ENCODE measurements at places on chromosomes 1 and 21.

GRCh38 chr1:109789551-109790180, 25.9 kb upstream of the EPS8L3 start:
- no peak for DNase-seq

- DNase-seq: no peak
These were observed 18.3 kb upstream of the MAB21L3 start for GRCh38 chr1:116092752-116093489.

DNA sequence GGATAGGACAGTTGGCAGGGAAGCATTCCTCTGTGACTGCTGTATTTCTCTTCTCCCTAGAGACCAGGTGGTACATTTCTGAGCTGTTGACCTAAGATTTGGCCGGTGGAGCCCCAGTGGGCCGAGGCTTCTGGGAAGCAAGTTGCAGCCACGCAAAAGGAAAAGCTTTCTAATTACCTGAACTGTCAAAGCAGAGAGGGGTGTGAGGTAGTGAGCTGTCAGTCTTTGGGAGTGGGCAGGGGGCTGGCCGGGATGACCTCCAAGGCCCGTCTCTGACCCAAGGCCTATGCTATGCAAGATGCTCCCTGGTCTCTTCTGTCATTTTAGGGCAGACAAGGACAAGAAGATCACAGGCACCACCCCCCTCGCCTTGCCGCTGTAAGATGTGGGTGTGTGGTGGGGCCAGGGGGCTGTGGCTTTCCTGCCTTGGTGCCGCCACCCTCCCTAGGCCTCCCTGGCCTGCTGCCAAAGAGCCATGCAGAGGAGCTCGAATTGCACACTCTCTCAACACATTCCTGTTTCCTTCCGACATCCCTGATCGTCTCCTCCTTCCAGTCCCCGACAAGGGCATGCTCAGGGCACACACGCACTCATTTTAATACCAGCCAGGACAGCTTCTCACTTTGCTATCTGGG, 7.7 kb downstream of the PADI1 start:
- DNase-seq: peak; percentile 88

DNA sequence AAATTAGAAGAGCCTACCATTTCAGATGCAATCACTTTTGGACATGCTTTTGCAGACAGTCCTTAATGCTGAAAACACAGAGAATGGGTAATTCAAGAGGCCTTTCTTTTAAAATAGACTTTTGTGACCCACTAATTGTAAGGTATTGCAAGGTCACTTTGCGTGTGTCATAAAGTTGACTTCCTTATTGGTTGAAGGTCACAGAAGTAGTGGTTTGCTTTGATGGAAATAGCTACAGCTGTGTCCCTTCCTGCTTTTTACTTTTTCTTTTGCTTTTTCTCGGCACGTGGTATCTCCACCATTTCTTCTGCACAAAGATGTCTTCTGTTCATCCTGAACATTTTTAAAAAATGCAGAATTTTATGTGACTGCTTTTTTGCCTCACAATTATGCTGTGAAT, 146.8 kb downstream of the DYRK1A start:
- DNase-seq: no peak

GRCh38 chr1:178912597-178912996, 41.7 kb upstream of the ANGPTL1 start:
- DNase-seq: peak; percentile 16

DNA sequence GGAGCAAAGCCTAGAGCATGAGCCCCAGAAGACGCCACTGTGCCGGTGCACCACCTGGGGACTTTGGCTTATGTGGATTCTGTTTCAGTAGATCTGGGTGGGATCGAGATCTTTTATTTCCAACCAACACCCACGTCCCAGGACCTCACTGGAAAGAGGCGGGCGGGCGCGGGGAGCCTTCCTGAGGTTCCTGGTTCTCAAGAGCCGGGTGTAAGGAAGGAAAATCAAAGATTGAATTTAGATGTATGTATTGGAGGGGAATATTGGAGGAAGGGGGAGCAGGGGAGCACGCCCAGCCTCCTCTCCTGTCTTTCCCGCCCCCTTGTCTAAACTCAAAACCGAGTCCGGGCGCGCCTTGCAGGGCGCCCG, 6.2 kb upstream of the OLIG2 start:
- no peak for DNase-seq

- no peak for DNase-seq
These were observed 30.4 kb upstream of the CYP4B1 start for GRCh38 chr1:46768445-46768844.

DNA sequence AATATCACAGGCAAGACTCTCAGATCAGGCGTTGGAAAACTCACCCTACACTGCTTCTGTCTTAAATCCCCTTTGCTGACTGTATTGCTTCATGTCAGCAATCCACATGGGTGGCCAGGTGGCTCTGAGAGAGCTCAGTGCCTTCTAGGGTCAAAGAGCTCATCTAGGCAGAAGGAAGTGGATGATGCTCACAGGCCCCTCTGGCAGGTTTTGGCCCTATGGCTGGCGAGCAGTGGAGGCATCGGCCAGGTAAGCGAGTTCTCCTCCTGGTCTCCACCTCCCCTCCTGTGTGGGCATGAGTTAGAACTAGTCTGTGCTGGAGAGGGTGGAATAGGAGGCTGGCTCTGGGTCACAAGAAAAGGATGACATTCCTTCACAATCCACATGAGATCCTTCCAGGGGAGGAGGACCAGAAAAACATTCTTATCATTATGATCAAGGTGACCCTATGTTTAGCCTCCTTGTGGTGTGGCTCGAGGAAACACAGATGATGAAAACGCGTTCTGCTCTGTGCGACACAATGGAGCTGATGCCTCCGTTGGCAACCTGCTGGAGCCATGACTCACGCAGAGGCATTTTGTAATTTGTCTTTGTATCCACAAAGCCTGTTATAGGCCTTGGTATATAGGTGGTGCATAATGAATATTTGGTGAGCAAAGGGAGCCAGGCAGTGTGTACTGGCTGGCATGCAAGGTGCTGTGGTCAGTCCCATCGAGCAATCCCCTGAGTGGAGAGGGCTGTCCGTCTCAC, 264.6 kb upstream of the RAB4A start:
- no peak for DNase-seq

DNA sequence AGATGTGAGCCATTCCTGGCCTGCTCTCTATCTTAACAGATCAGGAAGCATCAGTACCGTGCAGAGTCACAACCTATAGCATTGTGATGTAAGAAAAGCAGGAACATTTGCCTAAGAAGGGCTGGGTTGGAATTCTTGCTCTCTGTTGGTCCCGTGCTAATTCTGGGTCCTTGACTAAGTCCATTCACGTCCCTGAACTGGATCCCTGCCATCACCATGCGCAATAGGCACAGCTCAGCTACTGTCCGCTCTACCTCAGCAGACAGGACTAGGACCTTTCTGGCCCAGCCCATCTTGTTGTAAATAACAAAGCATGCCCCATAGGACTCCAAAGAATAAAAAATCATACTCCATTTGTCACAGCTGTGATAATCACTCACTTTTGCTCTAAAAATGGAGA, 175.0 kb downstream of the RGS7 start:
- no peak for DNase-seq

- no peak for DNase-seq
These were observed 65.7 kb downstream of the TMCO4 start for GRCh38 chr1:19734056-19734455.

DNA sequence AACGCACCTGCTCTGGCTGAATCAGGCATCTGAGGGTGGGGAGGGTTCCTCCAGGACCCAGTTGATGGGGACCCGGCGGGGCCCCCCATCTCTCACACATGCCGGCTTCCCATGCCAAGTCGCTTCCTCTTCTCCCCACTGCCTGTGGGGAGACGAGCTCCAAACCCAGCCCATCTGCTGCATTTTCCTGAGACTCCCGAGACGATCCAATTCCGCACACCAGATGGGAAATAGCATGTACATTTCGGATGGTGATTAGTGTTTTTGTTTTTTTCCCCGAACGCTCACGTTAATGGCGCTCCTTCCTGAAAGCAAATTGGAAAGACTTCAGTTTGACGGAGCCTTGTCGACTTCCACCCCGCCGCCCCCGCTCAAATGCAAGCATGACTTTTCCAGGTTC, 13.2 kb upstream of the GRIK3 start:
- no peak for DNase-seq

- no peak for DNase-seq
These were observed 14.5 kb downstream of the DUSP10 start for GRCh38 chr1:221727146-221728036.

GRCh38 chr1:240936911-240937668, 325.1 kb upstream of the GREM2 start:
- DNase-seq: no peak

DNA sequence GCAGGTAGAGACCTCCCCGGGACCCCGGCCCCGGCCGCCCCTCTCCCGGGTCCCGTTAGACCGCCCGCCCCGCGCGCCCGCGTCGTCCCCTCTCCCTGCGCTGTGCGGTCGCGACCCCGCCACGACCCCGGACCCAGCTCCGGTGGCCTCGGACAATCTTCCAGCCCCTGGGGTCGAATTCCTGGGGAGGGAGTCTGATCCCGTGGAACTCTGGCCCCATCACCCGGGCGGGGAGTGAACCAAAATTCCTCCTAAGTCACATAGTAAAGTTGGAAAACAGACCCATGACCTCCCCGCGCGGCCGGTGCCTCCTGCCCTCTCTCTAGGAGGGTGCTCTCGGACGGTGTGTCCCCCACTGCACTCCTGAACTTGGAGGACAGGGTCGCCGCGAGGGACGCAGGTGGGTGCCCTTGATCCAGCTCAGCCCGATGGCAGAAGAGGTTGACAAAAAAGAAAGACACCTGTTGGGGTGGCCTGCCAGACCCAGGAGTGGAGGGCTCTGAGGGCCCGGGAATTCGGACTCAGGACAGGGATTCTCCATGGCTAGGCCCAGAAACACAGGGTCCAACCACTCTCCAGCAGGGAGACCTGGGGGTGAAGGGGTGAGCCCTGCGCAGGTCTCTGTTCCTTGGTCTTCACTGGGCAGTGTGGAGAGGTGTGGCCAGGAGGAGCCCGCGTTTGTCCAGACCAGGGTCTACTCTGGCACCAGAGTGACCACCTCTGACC, 451 bp downstream of the ADAMTSL4 start:
- no peak for DNase-seq

DNA sequence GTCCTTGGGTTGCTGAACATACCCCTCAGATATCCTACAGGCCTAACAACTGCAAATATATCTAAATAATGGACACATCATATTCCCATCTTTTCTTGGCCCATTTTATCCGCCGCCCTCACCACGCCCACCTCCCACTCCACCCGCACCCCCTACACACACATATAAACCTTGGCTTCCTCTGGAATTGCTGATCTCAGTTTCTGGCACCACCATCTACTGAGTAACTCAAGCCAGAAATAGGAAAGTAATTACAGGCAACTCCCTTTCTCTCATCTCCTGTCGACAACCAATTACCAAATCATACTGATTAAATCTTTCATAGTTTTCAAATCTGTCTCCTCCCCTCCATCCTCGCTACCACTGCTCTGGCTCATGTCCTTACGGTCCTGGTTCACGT, 4.7 kb downstream of the RGS8 start:
- no peak for DNase-seq

DNA sequence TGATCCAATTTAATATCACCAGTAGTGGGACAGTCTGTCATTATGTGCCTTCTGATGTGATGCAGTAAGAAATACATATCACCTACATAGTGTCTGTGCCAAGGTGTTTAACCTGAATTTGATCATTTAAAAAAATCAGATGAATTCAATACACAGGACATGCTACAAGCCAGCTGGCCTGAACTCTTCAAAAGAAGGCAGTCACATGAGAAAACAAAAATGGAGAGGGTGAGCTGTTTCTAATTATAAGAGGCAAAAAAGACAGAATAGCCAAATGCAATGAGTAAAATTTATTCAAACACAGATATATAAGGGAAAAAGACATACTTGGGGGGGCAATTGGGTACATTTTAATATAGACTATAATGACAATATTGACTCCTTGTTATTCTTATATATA, 66.5 kb downstream of the ST3GAL3 start:
- DNase-seq: no peak

DNA sequence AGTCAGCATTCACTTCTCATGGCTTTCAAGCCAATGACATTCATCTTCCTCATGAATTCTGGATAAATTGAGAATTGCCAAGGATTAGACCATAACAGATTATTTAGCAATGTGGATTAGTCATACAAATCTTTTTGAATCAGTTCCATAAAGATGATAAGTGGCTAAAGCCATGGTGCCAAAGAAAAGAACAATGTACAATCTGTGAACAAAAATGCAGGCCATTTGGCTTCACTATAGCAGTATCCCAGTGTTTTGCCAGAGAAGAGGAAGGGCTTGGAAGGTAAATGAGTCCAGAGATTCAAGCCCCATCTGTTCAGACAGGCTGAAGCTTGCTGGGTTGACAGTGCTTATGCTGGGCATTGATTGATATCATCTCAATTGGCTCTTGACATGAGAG, 376.4 kb upstream of the LRRC7 start:
- peak; percentile 13 for DNase-seq

DNA sequence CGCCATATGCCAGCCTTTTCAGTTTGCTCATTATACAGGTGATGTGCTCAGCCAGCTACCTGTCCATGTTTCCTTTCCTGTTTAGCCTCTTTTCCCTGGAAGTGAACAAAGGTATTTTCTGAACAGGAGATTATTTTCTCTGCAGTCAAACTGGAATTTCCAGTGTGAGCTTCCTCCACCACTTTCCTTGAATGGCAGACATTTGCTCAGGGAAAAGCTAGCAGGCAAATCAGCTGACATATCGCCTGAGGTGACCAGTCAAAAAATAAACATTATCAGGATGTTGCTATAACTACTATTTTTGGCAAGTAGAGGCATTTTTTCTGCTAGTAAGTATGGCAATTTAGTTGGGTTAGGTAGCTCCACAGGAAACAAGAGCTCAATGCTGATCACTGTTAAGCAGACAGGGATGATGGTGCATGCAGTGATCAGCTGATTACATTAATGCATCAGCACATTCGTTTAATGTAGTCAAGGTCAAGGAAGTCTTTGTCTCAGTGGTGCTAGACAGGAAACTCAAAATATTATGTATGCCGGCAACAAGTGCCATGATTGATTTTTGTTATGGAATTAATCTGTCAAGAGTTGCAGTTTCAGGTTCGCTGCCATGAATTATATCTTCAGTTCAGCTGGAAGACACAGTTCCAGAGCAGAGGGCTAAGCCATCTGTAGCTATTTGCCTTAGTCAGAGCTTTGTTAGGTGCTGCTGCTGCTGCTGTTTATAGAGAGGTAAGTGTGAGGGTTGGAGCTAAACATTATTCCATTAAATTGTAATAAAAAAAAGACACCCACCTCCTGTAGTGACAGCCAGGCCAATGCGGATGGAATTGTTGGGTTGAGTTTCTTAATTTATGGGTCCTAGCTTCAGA, 179.7 kb upstream of the ST6GALNAC5 start:
- DNase-seq: no peak
